ENCODE measurements at places on chromosomes 7 and 10.

- DNase-seq, result peak; percentile 56
These were observed 196.0 kb downstream of the RNLS start for GRCh38 chr10:88386821-88387773.

DNA sequence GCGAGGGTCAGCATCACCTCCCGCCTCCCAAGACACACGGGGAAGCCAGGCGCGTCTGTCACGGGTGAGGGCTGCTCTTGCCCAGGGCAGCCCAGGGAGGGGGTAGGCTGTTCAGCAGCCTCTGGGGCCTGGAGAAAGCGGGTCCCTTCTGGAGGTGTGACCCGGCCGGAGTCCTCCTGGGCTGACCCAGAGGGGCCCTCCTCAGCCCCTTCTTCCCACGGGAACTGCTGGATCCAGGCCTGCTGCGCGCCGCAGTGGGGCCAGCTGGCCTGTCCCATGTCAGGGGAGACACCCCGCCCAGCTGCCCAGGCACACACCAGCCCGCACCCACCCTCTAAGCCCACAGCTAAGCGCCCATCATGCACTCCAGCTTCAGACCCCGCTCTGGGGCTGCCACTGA lies 41.8 kb downstream of the INSIG1 start:
- DNase-seq, result no peak

DNA sequence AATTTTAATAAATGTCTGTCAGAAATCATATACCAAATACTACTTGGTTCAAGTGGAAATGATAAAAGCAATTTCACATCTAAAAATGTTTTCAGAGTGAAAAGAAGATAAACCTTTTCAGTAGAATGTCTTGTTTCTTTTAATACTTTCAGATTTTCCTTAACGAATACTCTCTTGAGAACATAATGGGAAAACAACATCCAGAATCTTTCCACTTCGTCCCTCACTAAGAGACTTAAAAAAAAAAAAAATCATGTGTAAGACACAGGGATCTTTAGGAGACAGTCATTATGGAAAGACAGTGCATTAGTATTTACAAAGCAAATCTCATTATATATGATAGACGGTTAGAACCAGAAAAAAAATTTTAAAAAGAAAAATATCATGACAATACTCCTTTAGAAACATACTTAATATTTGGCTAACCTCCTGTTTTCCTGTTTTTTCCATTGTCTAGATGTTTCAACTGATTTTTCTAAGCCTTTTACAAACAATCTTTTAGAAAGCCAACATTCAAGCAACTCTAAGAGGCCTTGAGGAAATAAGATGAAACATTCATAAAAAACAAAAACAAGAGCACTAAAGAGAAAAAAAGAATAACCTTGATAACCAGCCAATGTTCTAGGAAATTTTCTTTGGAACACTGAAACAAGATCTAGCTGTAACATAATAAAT lies 339.9 kb upstream of the LRRN3 start:
- no peak for DNase-seq

GRCh38 chr7:82472966-82473365 lies 29.4 kb upstream of the CACNA2D1 start:
- DNase-seq, result no peak

DNA sequence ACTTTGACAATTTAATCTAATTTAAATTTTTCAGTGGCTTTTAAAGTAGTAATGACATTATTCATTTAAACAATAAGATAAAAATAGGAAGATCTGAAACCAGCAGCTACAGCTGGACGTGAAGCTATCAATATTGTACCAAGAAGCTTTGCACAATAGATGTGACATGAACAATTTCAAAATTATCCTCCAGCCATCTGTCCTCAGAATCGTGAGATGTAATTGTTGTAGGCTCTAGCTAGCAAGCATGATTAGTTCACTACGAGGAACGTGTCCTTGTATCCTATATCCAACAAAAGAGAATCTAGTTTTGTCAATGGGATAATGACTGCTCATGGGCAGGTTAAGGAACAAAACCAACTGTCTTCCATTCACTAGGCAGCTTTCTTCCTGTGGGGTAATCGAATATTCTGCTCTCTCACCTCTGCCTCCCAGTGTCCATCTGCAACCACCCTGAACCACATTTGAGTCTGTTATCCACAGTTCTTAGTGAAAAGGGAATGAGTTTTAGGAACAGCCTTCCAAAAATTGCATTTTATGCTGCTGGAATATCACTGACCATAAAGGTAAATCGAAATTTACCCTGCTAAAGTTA lies 247.3 kb downstream of the PARD3 start:
- no peak for DNase-seq

- DNase-seq, result no peak
These were observed 188.1 kb downstream of the SDHAF3 start for GRCh38 chr7:97305589-97305988.

- DNase-seq, result no peak
These were observed 266.1 kb downstream of the MTERF1 start for GRCh38 chr7:91614431-91614830.

DNA sequence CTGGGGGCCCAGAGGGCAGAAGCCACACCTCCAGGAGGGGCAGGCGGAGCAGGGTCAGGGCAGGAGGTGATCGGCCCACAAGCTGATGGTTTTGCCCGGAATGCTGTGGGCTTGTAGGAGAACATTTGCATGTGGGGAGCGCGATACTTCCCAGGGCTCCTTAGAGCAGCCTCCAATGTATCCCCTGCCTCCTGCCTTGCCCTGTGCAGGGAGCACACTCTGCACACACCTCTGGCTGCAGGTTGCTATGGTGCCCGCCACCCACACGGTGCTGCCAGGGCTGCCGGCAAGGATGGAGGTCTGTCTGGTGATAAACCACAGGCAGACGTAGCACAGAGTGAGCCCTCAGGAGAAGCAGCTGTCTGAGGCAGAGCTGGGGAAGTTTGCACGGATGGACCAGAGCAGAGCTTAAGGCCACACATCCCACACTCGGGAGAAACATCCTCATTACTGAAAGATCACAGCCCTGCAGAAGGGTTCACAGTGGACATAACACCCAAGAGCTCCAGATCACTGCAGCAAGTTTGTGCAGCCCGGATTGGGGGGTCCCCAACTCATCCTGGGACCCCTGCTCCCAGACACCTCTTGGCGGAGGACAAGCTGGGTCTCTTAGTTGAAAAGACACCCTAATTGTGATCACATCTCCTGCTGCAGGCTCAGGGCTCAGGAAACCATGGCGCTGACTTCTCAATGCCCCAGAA lies 41.8 kb downstream of the VIPR2 start:
- DNase-seq, result no peak

DNA sequence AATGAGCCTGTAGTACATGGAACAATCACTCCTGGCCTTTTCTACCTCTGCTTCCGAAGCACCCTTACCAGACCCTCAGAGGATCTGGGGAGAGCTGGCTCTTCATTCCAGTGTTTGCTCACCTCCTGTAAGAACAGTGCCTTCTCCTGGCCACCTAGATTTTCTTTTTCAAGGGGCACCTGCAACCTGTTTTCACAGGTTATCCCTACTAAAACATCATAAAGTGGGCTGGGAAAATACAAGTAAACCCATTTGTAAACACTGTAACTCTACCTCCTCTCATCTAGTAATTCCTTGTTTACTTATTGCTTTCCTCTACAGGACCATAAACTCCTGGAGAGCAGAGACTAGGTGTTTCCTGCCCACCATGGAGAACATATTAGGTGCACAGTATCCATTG lies 1.1 kb downstream of the PIK3AP1 start:
- no peak for DNase-seq

GRCh38 chr10:31118556-31118955 lies 86.9 kb upstream of the ZNF438 start:
- DNase-seq, result peak; percentile 74

DNA sequence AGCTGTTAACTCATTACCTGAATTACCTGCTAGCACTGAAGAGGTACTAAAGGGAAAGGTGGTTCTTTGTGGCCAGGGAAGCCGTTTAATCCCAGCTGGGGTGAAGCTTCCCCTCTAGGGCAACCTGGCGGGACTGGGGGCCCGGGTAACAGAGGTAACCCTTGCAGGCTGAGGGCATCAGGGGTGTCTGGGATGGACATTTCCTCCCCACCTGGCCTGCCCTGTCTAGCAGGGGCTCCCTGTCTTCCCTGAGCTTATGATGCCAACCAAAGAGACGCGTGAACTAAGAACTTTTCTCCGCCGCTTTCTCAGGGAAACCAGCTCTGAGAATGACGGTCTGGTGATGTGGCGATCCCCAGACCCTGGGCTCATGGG lies 52.8 kb downstream of the UNC5B start:
- DNase-seq, result no peak

DNA sequence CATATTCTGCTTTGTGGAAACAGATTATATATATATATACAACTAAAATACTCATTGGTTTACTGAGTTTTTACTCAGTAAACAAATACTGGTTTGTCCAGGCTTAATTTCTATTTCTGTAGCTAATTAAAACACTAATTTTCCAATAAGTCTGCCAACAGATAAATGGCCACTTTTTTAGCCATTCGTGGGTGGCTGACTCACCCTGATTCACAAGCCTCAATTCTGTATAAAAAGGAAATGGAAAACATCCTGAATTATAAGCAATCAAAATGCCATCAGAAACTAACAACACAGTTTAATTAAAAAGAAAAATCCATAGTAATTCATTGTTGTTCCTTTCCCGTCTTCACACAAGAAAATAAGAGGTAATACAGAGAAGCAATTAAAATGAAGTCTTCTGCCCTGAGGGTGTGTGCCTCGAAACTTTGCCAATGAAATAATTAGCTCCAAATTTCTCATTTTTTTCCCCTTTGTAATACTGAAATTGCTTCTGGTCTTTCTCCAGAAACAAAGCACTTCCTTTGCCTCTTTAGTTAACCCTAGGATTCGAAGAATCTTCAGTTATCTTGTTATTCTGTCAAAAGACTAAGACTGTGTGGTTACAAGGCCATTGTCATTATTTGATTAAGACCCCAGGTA lies 118.7 kb upstream of the PTN start:
- peak; percentile 55 for DNase-seq

DNA sequence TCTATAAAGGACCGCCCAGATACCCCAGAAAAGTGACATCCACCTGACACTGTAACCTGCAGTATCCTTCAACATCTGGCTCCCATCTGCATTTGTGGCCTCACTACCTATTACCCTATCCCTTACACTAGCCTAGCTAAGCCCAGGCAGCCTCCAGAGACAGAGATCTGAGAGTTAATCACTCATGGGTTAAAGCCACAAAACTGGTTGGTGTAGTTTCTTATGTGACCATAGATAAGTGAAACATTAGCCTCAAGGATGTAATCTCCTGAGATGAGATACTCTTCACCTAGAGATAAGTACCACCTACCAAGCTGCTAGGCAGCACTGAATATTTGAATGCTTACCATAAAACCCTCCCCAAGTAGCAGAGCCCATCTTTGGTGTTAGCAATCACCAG lies 35.4 kb downstream of the CTTNBP2 start:
- no peak for DNase-seq

DNA sequence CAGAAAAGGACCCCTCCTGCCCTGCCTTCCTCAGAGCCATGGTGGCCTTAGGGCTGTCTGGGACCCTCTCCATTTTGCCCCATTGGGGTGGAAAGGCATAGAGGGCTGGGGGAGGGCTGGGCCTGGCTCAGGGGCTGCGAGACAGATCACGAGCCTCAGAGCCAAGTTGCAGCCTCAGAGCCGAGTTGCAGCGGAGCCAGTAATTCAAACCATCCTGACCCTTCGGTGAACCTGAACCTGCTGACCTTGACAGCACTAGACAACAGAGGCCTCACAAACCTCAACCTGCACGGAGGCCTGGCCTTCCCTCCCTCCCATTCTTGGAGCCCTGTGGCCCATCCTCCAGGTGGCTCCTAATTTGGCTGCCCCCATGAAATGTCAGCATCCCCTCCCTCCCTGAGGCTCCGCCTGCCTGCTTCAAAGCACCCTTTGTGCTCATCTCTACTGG lies 45.4 kb downstream of the PAX2 start:
- no peak for DNase-seq

DNA sequence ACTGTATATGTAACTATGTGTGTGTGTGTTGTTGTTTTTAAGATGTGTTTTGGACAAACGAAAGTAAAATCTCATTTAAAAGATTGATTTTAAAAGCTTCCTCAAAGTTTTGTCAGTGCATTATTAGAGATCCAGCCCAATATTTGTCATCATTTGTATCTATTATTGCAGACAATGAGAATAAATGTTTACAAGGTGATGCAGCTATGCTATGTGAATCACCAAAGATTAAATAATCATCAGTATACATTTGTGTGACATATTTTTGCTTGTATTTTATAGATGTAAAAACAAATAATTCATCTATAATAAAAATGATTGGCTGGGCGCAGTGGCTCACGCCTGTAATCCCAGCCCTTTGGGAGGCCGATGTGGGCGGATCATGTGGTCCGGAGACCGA lies 35.3 kb upstream of the RTKN2 start:
- DNase-seq, result no peak

- no peak for DNase-seq
These were observed 220.0 kb upstream of the ZNF804B start for GRCh38 chr7:88539518-88539917.

GRCh38 chr10:31605426-31605825 lies 286.4 kb downstream of the ZEB1 start:
- no peak for DNase-seq

GRCh38 chr10:6840766-6841165 lies 260.7 kb upstream of the PRKCQ start:
- DNase-seq, result peak; percentile 44

DNA sequence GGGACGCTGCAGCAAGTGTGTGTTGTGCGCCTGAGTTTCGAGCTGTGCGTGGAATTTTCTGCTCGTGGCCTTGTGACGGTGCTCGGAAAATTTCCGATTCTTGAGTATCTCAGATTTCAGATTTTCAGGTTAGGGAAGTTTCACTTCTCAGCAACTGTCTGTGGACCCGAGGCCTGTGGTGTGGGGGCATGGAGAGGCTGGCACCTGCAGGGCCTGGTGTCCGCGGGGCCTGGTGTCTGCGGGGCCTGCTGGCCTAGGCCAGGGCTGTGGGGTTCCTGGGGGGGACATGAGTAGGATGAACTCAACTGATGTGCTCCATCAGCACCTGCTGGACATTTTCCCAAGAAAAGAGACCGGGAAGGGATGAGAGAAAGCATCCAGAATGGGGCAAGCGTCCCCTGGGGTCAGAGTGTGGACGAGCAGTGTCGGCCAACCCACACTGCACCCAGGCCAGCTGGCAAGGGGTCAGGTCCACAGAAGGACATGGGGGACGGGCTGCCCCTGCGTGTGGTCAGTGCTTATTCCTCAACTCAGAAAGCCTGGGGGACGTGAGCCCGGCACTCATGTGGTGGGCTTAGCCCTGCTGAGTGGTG lies 31.3 kb upstream of the SHH start:
- no peak for DNase-seq

All from fibroblast of skin of abdomen (primary cell).